ENCODE measurements at places on chromosomes 4 and X.

DNA sequence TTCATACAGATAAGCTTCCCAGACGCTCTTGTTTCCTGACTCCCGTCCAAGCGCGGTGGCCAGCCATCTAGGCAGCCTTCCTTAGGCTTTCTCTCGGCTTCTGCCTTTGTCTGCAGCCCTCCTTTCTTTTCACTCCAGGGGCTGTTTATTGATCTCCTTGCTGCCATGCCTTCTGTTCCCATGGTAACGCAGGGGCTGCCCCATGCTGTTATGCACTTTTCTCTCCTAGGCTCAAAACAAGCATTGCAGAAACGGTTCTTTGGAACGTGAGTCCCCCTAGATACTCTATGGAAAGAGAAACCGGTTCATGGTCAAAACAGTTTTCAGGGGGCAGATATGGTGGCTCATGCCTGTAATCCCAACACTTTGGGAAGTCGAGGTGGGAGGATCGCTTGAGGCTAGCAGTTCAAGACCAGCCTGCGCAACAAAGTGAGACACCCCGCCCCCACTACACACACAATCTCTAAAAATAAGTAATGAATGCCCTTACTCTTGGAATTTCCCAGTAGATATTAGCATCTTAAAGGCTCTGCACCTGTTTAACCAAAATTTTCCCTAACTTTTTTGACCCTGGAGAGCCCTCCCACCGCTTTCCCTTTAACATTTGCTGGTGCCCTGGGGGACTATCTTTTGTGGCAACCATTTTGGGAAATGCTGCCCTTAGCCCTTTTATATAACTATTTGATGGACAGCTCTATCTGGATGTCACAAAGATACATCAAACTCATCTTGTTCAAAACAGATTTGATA lies 53.9 kb upstream of the ZNF157 start:
- DNase-seq = peak; percentile 48

GRCh38 chrX:70422851-70423341 lies at the start of gene GDPD2:
Gene GDPD2, plus strand, starts transcription at chrX:70423314. Its CDS starts 1,671 bp downstream, at chrX:70424985.
- peak; percentile 63 for DNase-seq

DNA sequence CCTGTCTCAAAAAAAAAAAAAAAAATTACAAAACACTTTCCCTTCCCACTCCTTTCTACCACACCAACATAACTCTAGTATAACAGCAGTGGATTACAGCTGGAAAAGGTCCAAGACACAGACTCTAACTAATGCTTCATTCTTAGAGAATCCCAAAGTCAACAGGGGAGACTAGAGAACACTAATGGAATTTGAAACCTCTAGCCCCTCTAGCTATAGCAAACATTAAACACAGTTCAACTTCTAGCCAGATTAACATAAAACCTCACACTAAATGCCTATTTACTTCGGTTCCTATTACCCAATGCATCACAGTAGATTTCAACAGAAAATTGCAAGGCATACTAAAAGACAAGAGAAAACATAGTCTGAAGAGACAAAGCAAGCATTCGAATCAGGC lies 10.5 kb upstream of the DHX15 start:
- no peak for DNase-seq

- DNase-seq = no peak
These were observed 238.3 kb downstream of the KCNIP4 start for GRCh38 chr4:21710179-21710835.

- no peak for DNase-seq
These were observed 38.2 kb upstream of the ABCG2 start for GRCh38 chr4:88196523-88197185.

GRCh38 chr4:10832806-10833628 lies 148.4 kb upstream of the CLNK start:
- peak; percentile 97 for DNase-seq

DNA sequence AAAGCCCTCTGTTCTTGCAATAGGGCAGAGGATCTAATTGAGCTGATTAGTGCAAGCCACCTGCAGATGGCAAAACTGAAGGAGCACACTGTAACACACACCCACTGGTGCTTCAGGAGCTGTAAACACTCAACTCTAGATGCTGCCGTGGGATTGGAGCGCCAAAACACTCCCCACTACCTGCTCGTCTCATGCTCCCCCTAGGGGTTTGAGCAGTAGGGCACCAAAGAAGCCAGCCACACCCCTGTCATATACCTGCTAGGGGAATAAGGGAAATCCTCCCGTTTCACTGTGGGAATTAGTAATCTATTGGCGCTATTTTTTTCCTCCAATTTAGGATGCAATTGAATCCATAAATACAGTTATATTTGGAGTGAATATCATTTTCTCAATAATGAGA lies 360.2 kb downstream of the GLUD2 start:
- no peak for DNase-seq

GRCh38 chr4:173511787-173512361 lies 18.2 kb downstream of the HAND2 start:
- no peak for DNase-seq

- no peak for DNase-seq
These were observed 23.8 kb downstream of the GRIA2 start for GRCh38 chr4:157244348-157244747.

DNA sequence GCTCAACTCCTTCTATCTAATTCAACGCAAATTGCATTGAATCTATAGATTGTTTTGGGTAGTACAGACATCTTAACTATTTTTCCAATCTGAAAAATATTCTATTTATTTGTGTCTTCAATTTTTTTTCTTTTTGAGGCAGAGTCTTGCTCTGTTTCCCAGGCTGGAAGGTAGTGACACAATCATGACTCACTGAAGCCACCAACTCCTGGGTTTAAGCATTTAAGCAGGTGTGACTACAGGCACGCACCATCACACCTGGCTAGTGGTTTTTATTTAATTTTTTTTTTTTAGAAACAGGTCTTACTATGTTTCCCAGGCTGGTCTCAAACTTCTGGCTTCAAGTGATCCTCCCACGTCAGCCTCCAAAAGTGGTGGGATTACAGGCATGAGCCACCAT lies 98.3 kb downstream of the GK start:
- DNase-seq = no peak

GRCh38 chr4:173088144-173088543 lies 80.5 kb upstream of the GALNT7 start:
- DNase-seq = no peak

DNA sequence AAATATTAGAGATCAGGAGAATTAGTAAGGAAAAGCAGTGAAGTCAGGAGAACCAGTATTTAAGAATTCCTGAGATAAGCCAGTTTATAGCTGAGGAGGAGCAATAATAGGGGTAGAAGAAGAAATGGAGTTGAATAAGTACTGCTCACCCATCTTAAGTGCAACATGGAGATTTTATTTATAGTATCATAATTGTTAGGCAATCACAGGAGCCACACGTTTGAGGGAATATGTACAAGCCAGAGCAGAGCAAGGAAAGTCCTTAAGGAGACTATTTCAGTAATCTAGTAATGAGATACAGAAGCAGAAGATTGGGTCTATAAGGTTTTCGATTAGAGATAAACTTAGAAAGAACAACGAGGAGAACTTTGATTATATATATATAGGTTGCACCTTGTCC lies 145.0 kb downstream of the KDM6A start:
- no peak for DNase-seq

DNA sequence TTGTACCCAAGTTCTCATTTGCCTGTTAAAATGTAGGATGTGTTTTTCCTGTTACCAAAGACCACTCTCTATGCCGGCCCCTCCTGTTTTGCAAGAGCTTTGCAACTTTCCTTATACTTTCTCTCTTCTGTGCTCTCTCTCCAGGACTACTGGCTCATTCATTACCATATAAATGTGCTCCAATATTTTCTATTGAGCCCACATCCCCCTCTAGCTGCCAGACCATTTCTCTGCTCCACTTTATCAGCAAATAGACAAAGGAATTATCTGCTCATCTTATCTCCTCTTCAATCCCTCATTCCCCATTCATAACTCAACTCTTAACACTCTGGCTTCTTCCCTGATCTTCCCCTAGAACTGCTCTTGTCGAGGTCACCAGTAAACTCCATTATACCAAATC lies 33.6 kb downstream of the RPGR start:
- peak; percentile 2 for DNase-seq

GRCh38 chr4:88730811-88731210 lies 33.2 kb upstream of the NAP1L5 start:
- DNase-seq = no peak

DNA sequence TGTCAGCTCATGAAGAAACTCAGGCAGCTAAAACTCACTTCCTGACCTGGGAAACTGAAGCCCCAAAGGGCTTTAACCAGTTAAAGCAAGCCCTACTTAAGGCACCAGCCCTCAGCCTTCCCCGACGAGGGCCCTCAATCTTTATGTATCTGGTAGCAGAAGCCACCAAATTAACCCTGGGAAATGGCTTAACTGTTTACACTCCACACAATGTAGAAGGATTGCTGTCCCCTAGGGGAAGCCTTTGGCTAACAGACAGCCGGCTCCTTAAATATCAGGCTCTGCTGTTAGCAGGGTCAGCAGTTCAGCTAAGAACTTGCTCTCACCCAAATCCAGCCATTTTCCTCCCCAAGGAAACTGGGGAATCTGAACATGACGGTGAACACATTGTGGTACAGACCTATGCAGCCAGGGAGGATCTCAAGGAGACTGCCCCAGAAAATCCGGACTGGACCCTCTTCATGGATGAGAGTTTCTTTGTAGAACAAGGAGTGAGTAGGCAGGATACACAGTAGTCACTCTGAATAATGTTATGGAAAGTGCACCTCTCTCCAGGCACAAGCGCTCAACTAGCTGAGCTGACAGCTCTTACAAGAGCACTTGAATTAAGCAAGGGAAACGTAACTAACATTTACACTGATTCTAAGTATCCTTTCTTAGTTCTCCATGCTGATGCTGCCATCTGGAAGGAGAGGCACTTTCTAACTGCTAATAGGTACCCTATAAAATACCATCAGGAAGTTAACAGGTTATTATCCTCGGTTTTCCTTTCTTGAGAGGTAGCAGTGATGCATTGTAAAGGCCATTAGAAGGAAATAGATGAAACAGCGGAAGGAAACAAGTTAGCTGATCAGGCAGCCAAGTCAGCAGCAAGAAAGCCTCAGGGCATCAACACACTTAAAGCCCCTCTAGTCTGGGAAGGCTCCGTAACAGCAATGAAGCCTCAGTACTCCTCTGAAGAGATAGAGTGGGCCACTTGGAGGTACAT lies 9.6 kb upstream of the NAF1 start:
- no peak for DNase-seq

- no peak for DNase-seq
These were observed 217.9 kb upstream of the NOCT start for GRCh38 chr4:138797646-138798045.

DNA sequence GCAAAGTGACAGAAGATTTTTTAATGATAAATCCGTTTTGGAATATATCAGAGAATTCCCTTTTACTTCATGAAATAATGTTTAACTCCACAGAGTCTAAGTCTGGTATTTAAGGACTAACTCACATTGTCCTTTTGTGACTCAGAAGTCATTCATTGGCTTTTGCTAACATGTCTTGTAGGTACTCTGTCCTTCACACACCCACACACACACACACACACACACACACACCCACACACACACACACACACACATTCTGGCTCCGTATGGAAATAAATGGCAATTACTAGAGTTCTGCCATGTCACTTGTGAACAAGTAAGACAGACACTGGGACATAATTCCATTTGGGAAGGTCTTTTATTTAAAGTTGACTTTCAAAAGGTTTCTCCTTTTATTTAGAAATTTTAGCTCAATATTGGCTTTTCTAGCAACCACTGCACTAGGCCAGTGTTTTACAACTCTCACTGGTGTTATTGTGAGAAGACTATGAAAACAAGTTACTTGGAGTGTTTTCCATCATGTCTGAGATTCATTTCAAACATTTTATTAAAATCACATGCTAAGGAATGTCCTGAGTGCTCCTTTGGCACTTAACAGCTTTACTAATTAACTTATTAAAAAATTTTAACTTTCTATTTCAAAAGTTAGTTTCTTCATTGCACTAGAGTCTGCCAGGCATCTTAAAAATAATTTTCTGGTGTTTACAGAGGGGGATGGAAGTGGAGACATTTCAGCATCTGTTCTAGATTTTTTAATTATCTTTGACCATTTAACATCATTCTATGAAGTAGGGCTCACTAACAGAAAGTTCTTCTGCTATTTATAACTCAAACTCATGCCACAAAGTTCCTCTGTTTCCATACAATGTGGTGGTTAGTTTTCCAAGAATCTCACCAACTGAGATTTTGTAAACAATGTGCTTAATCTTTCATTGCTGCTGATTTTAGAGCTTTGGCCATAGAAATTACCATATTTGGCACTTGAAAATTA lies 240.3 kb upstream of the GPC4 start:
- no peak for DNase-seq

DNA sequence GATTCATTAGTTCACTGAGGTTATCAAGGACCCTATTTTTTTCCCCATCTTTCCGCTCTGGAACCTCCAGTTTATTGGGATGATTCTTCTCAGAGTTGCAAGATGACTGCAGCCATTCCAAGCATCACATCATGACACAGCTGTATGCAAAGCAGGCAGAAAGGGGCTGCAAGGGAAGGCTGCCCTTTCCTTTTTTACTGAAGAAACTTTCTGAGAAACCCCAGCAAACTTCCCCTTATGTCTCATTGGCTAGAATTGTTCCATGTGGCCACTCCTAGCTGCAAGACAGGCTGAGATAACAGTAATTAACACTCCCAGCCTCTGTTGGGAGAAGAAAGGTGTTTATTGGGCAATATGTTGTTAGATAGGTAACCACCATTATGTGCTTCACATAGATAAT lies 102.6 kb downstream of the SATL1 start:
- no peak for DNase-seq

DNA sequence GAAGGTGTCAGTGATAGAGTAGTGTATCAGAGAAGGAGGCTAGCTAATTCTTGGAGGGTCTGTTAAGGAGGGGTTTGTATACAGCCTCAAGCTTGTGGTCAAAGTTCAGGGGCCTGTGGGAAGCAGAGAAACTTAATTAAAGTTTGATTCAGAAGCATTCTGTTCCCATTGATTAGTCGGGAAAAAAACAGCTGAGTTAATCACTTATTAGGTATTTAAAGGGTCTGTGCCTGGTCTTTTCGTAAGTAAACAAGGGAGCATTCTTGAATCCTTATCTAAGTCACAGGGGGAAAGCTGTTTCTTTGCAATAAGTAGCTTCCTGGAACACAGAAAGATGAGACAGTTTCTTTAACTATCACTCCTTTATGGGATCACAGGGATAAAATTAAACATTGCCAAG lies 492.1 kb downstream of the PCDH10 start:
- DNase-seq = no peak
